ENCODE measurements at places on chromosomes 16 and 17. TPM values are rescaled to one million over a fixed set of nuclear protein-coding genes. Genes with fewer than 3 reads are reported as not detected.
A peak's percentile ranks its signal among the peaks of the same experiment; 100 is the strongest.

Gene CCL4L2
- 5.2 TPM for total RNA-seq

Gene MMP25
- total RNA-seq: 0.25 TPM

Gene LGALS9B
- total RNA-seq: 0.98 TPM

Gene CNGB1
- total RNA-seq: not detected

DNA sequence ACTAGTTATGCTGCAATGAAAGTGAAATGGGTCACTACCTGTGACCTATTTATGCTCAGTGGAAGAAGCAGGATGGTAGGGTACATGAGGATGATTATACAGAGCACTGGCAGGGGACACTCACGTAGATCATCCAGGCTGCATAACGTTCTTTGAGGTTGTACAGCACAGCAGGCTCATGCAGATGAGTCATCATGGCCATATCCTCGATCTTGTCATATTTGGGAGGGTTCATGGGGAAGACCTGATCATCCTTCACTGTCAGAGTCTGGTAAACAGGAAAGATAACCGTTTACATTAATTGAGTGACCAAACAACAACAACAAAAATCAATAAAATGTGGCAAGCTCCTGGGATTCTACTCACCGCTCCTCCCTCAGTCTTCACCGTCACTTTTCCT, 2.1 kb downstream of the MYH2 start:
- H3K4me1 ChIP-seq: no peaks in the 10 kb centered on the region
- DNase-seq: no peak
- no peaks in the 10 kb centered on the region for H3K36me3 ChIP-seq
- no peak overlapping the region for H3K4me3 ChIP-seq
- H3K27me3 ChIP-seq: no peaks in the 10 kb centered on the region
- H3K27ac ChIP-seq: no peak overlapping the region

DNA sequence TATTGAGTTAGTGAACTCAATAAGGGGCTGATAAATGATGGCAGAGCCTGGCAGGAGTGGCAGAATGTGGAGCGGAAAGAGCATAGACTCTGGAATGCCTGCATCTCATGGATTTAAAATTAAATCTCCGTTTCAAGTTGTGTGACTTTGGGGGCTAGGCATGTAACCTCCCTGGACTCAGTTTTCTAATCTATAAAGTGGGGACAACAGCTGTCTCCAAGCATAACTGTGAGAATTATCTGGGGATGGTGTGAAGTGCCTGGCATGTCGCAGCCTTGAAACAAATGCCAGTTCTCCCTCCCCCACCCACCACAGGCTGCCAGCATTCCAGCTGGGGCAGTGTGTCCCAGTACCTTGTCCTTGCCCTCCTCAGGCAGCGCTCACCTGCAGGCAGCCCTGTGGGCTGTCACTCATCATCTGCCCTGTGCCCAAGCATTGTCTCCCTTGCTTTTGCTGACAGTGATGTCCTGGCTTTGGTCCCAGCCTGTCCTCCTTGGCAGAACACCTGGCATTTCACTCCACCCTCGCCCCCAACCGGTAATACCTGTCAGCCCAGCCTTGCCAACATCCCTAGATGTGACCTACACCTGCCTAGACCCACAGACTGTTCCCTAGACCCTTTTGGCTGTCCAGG, 129.6 kb downstream of the MRM1 start:
- no peaks in the 10 kb centered on the region for H3K4me1 ChIP-seq
- peaks cover 3% of the 10 kb centered on the region for H3K27me3 ChIP-seq
- H3K36me3 ChIP-seq: no peaks in the 10 kb centered on the region

DNA sequence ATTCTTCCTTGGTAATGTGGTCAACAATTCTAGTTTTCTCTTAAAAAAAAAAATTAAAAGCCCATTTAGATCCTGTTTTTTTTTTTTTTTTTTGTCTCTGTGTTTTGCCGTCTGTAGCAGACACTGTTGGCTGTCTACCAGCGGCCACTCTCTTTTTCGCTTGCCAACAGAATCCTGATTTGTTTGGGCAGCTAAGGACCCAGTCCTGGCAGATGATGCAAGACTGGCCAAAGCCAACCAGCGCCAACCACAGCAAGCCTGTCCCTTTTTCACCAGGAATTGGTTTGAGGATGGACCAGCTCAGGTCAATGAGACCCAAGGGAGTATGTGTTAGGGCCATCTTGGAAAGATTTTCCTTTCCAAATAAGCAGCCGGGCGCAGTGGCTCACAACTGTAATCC, 28.2 kb downstream of the ST3GAL2 start:
- H3K36me3 ChIP-seq: no peaks in the 10 kb centered on the region
- H3K27ac ChIP-seq: no peak overlapping the region
- H3K4me1 ChIP-seq: no peaks in the 10 kb centered on the region
- H3K4me3 ChIP-seq: no peak overlapping the region
- no peak for DNase-seq

DNA sequence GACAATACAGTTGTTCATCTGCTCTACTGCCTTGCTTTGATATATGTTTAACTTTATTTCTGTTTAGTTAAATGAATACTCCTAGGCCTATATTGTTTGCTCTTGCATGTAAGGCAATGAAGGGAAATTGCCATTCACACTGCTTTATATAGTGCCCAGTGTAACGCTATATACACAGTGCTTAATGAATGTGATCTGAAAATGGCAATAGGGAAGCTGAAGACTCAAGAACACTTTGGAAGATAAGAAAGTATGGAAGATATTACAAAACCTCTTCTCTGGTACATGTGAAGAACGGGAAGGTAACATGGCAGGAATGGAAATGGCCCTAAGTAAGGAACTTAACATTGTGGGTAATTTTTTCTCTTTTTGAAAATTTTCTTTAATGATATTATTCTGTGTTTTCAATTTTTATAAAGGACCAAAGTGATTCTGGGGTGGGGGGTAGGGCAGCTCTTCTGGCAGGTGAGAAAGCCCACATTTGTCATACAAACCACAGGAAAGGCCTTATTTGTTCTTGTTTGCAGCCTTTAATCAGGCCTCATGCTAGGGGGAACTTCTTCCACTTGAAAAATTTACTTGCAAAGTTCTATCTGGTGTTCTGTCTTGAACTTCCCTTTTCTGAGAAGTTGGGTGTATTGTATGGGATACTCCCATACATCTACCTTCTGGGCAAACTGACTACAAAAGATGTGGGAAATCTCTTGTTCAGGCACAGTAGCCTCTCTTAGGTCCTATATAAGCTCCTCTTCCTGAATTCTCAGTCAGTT, 100.8 kb upstream of the CORO6 start:
- H3K4me1 ChIP-seq: peaks cover 22% of the 10 kb centered on the region
- peak overlapping the region; percentile 51 for H3K27ac ChIP-seq
- H3K4me3 ChIP-seq: no peak overlapping the region
- no peaks in the 10 kb centered on the region for H3K36me3 ChIP-seq
- DNase-seq: no peak

GRCh38 chr17:68182940-68183551, 64.8 kb upstream of the AMZ2 start:
- H3K27me3 ChIP-seq: no peaks in the 10 kb centered on the region
- no peak overlapping the region for H3K27ac ChIP-seq
- no peaks in the 10 kb centered on the region for H3K4me1 ChIP-seq
- DNase-seq: no peak

- H3K4me1 ChIP-seq: no peaks in the 10 kb centered on the region
- H3K27me3 ChIP-seq: no peaks in the 10 kb centered on the region
- H3K27ac ChIP-seq: no peak overlapping the region
- no peaks in the 10 kb centered on the region for H3K36me3 ChIP-seq
These were observed 100.5 kb downstream of the AIPL1 start for GRCh38 chr17:6334386-6334785.

DNA sequence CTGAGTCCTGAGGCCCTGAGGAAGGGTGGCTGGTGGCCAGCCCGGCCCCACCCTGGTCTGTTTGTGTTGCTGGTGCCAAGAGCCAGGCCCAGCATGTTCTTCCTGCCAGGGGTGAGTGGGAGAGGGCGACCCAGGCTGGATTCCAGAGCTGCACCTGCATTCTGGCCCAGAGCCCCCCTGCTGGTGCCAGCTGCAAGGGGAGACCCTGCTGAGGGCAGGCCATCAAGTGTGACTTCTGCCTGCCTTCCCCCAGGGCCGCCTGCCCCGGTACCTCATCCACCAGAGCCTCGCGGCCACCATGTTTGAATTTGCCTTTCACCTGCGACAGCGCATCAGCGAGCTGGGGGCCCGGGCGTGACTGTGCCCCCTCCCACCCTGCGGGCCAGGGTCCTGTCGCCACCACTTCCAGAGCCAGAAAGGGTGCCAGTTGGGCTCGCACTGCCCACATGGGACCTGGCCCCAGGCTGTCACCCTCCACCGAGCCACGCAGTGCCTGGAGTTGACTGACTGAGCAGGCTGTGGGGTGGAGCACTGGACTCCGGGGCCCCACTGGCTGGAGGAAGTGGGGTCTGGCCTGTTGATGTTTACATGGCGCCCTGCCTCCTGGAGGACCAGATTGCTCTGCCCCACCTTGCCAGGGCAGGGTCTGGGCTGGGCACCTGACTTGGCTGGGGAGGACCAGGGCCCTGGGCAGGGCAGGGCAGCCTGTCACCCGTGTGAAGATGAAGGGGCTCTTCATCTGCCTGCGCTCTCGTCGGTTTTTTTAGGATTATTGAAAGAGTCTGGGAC, 2.4 kb upstream of the TCAP start:
- H3K4me1 ChIP-seq: peaks cover 65% of the 10 kb centered on the region
- no peaks in the 10 kb centered on the region for H3K27me3 ChIP-seq
- no peak for DNase-seq
- H3K36me3 ChIP-seq: no peaks in the 10 kb centered on the region
- H3K27ac ChIP-seq: peak overlapping the region; percentile 6
- no peak overlapping the region for H3K4me3 ChIP-seq

DNA sequence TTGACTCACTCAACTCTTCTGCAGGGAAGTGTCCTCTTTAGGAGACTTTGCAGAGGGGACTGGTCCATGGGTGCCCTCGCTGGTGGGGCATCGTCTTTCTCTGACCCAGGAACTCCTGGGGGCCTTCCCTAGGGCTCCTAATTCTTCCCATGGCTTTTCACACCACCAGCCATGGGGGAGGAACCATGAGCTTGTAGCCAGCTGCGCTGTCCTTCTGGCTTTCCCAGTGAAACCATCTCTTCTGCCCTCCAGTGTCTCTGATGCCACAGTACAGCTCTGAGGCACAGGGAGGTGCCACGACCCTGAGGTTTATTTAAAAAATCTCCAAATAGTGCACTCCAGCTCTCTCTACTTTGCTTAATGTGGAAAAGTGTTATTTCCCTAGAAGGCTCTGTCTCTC, 78.6 kb downstream of the SDR42E1 start:
- no peaks in the 10 kb centered on the region for H3K27me3 ChIP-seq
- H3K4me1 ChIP-seq: no peaks in the 10 kb centered on the region
- H3K36me3 ChIP-seq: no peaks in the 10 kb centered on the region
- no peak for DNase-seq
- no peak overlapping the region for H3K27ac ChIP-seq

- no peaks in the 10 kb centered on the region for H3K36me3 ChIP-seq
- no peak for DNase-seq
- no peak overlapping the region for H3K4me3 ChIP-seq
- no peaks in the 10 kb centered on the region for H3K4me1 ChIP-seq
- H3K27ac ChIP-seq: no peak overlapping the region
These were observed 20.5 kb downstream of the JPH3 start for GRCh38 chr16:87622756-87623319.

- H3K27me3 ChIP-seq: no peaks in the 10 kb centered on the region
- H3K36me3 ChIP-seq: no peaks in the 10 kb centered on the region
- H3K27ac ChIP-seq: no peak overlapping the region
- no peak overlapping the region for H3K4me3 ChIP-seq
- DNase-seq: no peak
These were observed 252.3 kb downstream of the SNX29 start for GRCh38 chr16:12228602-12229499.

DNA sequence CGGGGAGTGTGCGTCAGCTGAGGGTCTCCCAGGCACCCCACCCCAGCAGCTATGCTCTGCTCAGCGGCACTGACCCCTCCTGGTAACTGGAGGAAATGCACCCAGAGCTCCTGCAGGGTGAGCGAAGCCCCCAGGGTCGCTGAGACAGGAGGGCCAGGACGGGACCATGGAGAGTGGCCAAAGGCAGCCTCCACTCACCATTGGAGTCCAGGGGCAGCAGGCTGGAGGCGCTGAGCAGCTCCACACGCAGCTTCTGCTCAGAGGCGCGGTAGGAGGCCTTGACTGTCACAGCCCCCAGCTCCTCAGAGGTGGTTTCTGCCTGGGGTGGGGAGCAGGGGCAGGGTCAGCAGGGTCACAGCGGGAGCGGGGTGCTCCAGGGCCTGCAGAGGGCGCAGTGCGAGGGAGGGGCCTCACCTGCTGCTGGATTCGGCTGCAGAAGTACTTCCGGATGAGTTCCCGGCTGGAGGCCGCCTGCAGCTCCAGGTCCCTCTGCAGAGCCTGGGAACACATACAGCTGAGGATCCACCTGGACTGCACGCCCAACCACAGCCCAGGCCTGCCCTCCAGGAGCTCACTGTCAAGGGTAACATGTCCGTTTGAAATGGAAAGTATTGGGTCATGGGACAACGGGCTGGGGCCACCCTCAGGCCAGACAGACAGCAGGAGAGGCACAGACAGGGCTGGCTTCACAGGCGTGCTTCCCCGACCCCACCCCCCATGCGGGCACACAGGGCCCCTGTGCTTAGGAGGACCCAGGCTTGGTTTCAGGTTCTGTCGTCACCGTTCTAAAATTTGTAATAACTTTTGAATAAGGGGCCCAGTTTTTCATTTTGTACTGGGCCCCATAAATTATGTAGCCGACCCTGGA, 13.8 kb downstream of the UNC13D start:
- H3K4me1 ChIP-seq: peaks cover 26% of the 10 kb centered on the region
- H3K27ac ChIP-seq: no peak overlapping the region
- no peaks in the 10 kb centered on the region for H3K36me3 ChIP-seq
- no peak overlapping the region for H3K4me3 ChIP-seq
- no peak for DNase-seq

- DNase-seq: no peak
- no peak overlapping the region for H3K27ac ChIP-seq
- H3K4me1 ChIP-seq: no peaks in the 10 kb centered on the region
These were observed 24.7 kb downstream of the WSCD1 start for GRCh38 chr17:6094926-6095325.
